A549 treated with DMSO at 1 μM for 4 hours (cell line): ENCODE measurements at places on chromosomes 13 and 19. TPM values are rescaled to one million over a fixed set of nuclear protein-coding genes. Genes with fewer than 3 reads are reported as not detected.

Gene MISP3
- 3.4 to 3.6 TPM (median 3.6 TPM) in 5 replicates for total RNA-seq

Gene CRX
- not detected in 5 replicates for total RNA-seq

Gene CGB2
- 0.22 to 0.41 TPM (median 0.35 TPM) in 3 of 5 replicates, not detected in the others for total RNA-seq

Gene LMTK3
- 2.4 to 4.8 TPM (median 3.8 TPM) in 5 replicates for total RNA-seq

Gene PROZ
- total RNA-seq = not detected in 5 replicates

Gene TRPC4
- 0.05 to 0.15 TPM (median 0.07 TPM) in 5 replicates for total RNA-seq

Gene PCCA
- total RNA-seq = 8.7 to 10.2 TPM (median 9.4 TPM) in 5 replicates

Gene THSD1
- 9.4 to 13.6 TPM (median 10.3 TPM) in 5 replicates for total RNA-seq

Gene DCAF15
- total RNA-seq = 18.0 to 22.4 TPM (median 18.5 TPM) in 5 replicates

Gene ZNF415
- not detected in 5 replicates for total RNA-seq

Gene ZNF530
- 4.6 to 5.5 TPM (median 4.9 TPM) in 5 replicates for total RNA-seq

Gene MIDN
- total RNA-seq = 42.1 to 48.9 TPM (median 48.2 TPM) in 5 replicates

Gene CARM1
- 44.1 to 55.9 TPM (median 44.8 TPM) in 5 replicates for total RNA-seq

Gene AKAP8L
- total RNA-seq = 34.8 to 41.9 TPM (median 38.5 TPM) in 5 replicates

Gene KANK2
- total RNA-seq = 29.5 to 36.9 TPM (median 31.6 TPM) in 5 replicates

Gene ZNF90
- total RNA-seq = not detected in 5 replicates

Gene TEKTIP1
- 0.16 TPM in 1 of 5 replicates, not detected in the others for total RNA-seq

Gene PDE4C
- 0.02 to 0.29 TPM (median 0.23 TPM) in 4 of 5 replicates, not detected in the other for total RNA-seq
